ENCODE measurements at places on chromosomes 3 and 15. TPM values are rescaled to one million over a fixed set of nuclear protein-coding genes. Genes with fewer than 3 reads are reported as not detected.

DNA sequence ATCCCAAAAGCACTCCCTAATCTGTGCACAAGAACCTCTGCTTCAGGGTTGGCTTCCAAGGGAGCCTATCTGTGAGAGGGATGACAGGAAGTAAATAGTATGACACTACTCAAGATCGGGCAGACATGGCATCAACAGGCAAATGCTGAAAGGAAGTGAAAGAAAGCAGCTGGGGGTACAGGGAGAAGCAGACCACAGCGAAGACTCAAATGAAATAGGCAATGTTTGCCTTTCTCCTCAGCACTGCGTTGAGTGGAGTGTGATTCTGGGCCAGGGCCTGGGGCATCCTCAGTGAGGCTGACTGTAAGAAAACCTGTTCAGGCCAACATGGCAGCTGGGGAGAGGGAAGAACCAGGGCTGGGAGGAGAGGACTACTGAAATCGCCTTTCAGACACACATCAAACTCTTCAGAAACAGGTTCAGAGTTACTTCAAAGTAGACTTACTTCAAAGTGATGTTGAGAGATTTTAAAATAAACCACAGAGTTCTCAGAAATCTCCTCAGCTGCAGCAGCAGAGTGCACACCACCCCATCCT lies 96.6 kb downstream of the SLC9A9 start:
- H3K36me3 ChIP-seq: no peaks in the 10 kb centered on the region
- H3K27me3 ChIP-seq: no peaks in the 10 kb centered on the region
- no peaks in the 10 kb centered on the region for H3K4me1 ChIP-seq
- DNase-seq: no peak
- no peak overlapping the region for H3K4me3 ChIP-seq

DNA sequence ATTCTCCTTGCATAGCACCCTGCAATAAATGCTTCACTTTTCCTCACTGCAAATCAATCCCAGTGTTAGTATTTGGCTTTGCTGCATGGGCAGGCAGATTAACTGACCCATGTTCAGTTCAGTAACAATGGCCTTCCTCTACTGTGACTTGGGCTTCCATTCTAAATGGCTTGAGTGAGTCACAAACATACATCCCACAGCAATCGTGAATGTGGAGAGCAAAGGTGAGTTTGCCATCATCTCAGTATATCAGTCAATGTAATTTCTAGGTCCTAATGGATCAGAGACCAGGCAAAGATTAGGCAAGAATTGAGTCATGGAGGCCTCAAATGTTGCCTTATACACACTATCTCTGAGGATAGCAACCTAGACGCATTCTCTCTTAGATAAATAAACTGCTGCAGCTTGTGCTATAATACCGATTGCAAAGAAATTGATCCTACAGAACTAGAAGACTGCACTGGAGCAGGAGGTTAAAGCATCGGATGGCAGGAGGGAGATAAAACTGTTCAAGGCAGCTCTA lies 8.3 kb upstream of the ATP8B4 start:
- no peaks in the 10 kb centered on the region for H3K27me3 ChIP-seq
- H3K36me3 ChIP-seq: no peaks in the 10 kb centered on the region
- DNase-seq: no peak

- peak overlapping the region; percentile 24 for H3K27ac ChIP-seq
- peaks cover 45% of the 10 kb centered on the region for H3K4me1 ChIP-seq
- no peak overlapping the region for H3K4me3 ChIP-seq
- DNase-seq: no peak
- H3K36me3 ChIP-seq: no peaks in the 10 kb centered on the region
Observed at GRCh38 chr3:14989943-14990779, 42.8 kb downstream of the NR2C2 start.

Gene DAZL
- not detected for total RNA-seq

GRCh38 chr3:122357828-122358702 lies 25.0 kb downstream of the MIX23 start:
- H3K36me3 ChIP-seq: peaks cover 40% of the 10 kb centered on the region
- H3K4me1 ChIP-seq: no peaks in the 10 kb centered on the region
- no peak overlapping the region for H3K27ac ChIP-seq
- H3K27me3 ChIP-seq: no peaks in the 10 kb centered on the region
- no peak for DNase-seq
- no peak overlapping the region for H3K4me3 ChIP-seq

Gene HRH1
- total RNA-seq: 1.1 TPM

- no peaks in the 10 kb centered on the region for H3K36me3 ChIP-seq
- H3K27me3 ChIP-seq: no peaks in the 10 kb centered on the region
- H3K27ac ChIP-seq: no peak overlapping the region
- no peak overlapping the region for H3K4me3 ChIP-seq
- peaks cover 41% of the 10 kb centered on the region for H3K4me1 ChIP-seq
Observed at GRCh38 chr3:4845882-4846281, 133.4 kb upstream of the BHLHE40 start.

Gene SLC6A11
- total RNA-seq: not detected

- no peak for DNase-seq
- H3K4me1 ChIP-seq: no peaks in the 10 kb centered on the region
- H3K27me3 ChIP-seq: no peaks in the 10 kb centered on the region
- no peak overlapping the region for H3K27ac ChIP-seq
Observed at GRCh38 chr15:70575231-70576226, 187.8 kb downstream of the UACA start.

Gene JAGN1
- total RNA-seq: 23.1 TPM

DNA sequence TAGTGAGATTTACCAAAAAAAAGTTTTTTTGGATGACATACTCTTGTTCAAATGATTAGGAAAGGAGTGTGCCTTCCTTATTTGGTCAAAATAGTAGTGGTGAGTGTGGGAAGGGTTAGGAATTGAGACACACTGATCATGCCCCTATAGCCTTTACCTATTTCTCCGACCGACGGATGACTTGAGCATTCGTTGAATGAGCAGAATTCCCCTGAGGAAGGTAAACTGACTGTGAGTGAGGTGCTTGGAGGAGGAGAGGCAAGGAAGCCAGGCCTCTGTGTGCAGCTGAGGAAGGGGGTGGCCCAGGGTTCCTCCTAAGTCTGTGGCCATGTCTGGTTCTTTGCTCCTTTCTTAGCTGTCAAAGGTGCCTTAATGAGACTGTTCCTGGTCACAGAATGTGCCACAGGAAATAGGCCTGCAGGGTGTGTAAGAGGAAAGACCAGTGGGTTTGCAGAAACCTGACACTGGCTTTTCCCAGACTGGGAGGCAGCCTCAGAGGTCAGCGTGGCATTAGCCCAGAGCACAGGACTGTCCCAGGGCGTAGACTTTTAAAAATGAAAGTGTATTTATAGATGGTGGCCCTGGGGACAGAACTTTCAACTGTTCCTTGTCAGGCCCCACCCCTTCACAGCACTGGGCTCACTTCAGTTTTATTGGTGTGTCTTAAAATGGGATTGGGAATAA lies 307.7 kb upstream of the C2CD4B start:
- H3K27me3 ChIP-seq: no peaks in the 10 kb centered on the region
- no peak overlapping the region for H3K4me3 ChIP-seq
- H3K4me1 ChIP-seq: peaks cover 72% of the 10 kb centered on the region
- DNase-seq: peak; percentile 42
- peak overlapping the region; percentile 53 for H3K27ac ChIP-seq

DNA sequence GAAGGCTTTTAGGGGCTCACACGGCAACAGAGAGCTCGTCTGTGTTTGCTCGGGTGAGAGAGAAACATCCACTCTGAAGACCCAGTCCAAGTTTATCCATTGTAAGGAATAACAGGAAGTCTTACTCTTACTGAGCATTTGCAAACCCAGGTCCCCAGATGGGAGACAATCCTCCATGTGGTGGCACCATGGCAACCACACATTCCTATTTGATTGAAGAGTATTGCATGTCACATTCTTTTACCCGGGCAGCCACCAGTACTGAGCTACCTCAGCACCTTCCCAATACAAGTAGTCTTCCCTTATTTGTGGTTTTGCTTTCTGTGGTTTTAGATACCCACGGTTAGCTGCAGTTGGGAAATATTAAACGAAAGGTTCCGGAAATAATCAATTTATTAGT lies 302.9 kb upstream of the RASGRP1 start:
- H3K27ac ChIP-seq: no peak overlapping the region
- H3K36me3 ChIP-seq: no peaks in the 10 kb centered on the region
- no peaks in the 10 kb centered on the region for H3K27me3 ChIP-seq
